Dermis blood vessel endothelial cell (primary cell): ENCODE measurements at places on chromosomes 7 and 10. TPM values are rescaled to one million over a fixed set of nuclear protein-coding genes. Genes with fewer than 3 reads are reported as not detected.

The ARHGAP22 gene
- 8.3 and 19.0 TPM in 2 replicates for total RNA-seq

The VAX1 gene
- not detected in 2 replicates for total RNA-seq

- no peak for DNase-seq
Measured at GRCh38 chr10:1633783-1634182, 103.5 kb downstream of the ADARB2 start.

DNA sequence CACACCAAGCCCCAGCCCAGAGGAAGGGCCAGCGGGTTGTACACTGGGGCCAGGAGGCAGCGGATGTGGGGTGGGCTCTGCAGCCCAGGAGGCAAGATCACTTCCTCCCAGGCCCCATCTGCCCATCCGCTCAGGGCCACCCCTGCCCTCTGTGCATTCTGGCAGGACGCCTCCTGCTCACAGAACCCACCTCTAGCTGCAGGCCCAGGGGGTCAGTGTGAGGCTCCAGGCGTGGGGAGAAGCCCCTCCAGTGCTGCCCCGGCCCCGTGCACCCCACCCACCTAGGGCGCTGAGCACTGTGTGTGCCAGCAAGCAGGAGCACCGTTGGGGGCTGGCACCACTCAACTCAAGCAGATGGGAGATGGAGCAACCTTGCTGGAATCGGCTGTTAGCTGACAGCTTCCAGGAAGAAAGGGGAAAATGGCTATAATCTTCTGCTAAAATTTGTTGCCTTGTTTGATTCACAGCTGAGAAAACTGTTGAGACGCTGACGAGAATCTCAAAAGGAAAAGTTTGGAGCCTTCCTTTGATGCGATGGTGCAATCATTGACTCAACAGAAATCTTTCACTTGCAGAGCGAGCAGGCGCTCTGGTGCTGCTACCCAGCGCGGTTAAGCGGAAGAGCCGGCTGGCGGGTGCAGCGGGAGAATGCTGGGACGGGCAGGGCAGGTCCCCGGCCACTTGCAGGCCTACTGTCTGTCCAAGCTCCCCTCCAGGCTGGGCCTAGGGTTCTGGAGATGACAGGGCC lies 276.1 kb downstream of the ELFN1 start:
- DNase-seq = no peak

The PRKAG2 gene
- total RNA-seq = 16.8 and 21.4 TPM in 2 replicates

The SEMA4G gene
- 1.9 and 2.6 TPM in 2 replicates for total RNA-seq

GRCh38 chr10:113179265-113179664 lies 229.2 kb downstream of the TCF7L2 start:
- DNase-seq = no peak

- no peak for DNase-seq
Measured at GRCh38 chr10:69425511-69426298, 9.0 kb upstream of the TACR2 start.

DNA sequence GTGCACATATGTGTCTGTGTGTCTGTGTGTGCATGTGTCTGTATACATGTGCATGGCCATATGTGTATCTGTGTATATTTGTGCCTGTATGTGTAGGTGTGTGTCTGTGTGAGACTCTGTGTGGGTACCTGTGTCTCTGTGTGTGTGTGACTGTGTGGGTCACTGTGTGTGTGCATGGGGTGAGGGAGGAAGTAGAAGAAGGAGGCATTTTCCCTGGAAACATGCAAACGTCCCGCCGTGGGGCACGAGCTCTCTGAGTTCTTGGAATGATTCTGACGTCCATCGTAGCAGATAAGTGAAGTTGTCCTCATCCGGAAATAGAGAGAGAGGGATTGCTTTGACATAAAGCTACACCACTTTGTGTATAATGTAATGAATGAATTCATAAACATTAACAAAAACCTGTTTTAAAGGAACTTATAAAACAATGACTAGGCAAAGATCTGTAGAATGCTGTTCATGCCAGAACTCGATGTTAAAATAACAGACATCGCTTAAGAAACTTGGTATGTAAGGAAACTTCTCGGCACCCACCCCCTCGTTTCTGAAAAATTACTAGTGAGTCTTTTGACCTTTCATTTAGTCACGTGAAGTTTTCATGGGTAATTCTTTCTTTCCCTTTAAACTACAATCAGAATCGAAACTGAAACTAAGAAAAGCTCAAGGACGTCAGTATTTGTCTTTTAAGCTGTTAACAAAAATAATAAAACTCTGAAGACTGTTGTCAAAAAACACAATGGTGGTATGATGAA lies 43.6 kb upstream of the KLF6 start:
- DNase-seq = peak; percentile 72

- no peak for DNase-seq
Measured at GRCh38 chr7:51817694-51818225, 501.2 kb upstream of the COBL start.

The AZGP1 gene
- total RNA-seq = not detected in 2 replicates

The JAKMIP3 gene
- 0.05 TPM in 1 of 2 replicates, not detected in the other for total RNA-seq

The UBTD1 gene
- 63.4 and 78.1 TPM in 2 replicates for total RNA-seq

The CH25H gene
- total RNA-seq = 3.1 and 3.8 TPM in 2 replicates

- DNase-seq = no peak
Measured at GRCh38 chr7:42248579-42248978, 11.6 kb upstream of the GLI3 start.

- DNase-seq = no peak
Measured at GRCh38 chr10:87846023-87846422, 17.3 kb downstream of the KLLN start.

DNA sequence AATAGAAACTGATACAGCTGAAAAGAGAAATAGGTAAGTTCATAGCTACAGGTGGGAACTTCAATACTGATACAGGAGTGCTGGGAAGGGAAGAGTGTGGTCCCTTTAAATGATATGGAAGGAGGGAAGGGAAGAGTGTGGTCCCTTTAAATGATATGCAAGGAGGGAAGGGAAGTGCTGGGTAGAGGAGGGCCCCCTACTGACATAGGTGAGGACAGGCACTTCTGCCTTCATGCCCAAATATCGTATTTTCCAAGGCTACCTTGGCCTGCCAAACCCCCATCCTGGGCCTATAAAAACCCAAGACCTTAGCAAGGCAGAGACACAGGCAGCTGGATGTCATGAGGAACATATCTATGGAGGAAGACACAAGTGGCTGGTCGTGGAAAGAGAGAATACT lies 92.3 kb downstream of the MAGI2 start:
- no peak for DNase-seq

DNA sequence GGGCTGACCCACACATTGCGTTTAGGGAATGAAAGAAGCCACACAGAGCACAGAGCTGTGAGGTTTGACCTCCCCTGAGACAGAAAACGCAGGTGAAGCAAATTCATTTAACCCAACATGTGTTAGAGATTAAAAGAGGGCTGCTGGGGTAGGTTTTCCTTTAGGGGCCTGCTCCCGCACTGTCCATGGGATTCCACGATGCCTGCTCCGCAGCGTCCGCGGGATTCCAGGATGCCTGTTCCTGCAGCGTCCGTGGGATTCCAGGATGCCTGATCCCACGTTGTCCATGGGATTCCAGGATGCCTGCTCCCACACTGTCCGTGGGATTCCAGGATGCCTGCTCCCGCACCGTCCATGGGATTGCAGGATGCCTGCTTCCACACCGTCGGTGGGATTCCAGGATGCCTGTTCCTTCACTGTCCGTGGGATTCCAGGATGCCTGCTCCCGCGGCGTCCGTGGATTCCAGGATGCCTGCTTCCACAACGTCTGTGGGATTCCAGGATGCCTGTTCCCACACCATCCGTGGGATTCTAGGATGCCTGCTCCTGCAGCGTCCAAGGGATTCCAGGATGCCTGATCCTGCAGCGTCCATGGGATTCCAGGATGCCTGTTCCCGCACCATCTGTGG lies 78.7 kb downstream of the VIPR2 start:
- no peak for DNase-seq

The JCAD gene
- total RNA-seq = 74.7 and 96.4 TPM in 2 replicates

The C10orf62 gene
- 0.09 and 0.34 TPM in 2 replicates for total RNA-seq

The PRKAR2B gene
- total RNA-seq = 38.5 and 57.2 TPM in 2 replicates

DNA sequence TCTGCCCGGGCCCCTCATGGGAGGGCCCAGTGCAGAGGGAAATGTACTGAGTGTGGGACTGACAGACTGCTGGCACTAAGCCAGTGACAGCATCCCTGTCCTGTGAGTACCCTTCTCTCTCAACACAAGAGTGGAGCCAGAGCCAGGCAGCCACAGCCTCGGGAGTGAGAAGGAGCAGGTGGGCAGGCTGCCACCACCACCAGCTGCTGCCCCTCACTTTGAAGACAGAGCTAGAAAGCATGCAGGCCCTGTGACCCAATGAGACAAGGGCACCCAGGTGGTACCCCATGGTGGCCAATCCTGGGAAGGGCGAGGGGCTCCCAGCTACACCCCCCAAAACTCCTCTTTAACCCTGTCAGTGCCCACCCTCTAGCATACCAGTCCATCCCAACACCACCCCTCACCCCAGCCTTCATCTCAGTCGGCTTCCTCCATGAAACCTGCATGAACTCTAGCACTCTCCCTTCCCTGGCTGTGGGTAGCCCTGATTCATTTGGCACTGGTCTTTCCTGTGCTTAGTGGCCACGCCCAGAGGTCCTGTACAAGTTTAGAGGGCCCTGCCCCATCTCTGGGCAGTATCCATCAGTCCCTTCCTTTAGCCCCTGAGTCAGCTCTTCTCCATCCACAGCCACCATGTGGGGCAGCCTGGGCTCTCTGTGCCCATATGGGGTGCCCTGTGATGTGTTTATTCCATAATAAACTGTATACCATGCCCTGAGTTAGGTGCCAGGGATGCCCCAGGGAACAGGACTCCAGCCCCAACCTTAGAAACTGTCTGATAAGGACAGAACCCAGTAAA lies 207.0 kb upstream of the ZMIZ1 start:
- no peak for DNase-seq

DNA sequence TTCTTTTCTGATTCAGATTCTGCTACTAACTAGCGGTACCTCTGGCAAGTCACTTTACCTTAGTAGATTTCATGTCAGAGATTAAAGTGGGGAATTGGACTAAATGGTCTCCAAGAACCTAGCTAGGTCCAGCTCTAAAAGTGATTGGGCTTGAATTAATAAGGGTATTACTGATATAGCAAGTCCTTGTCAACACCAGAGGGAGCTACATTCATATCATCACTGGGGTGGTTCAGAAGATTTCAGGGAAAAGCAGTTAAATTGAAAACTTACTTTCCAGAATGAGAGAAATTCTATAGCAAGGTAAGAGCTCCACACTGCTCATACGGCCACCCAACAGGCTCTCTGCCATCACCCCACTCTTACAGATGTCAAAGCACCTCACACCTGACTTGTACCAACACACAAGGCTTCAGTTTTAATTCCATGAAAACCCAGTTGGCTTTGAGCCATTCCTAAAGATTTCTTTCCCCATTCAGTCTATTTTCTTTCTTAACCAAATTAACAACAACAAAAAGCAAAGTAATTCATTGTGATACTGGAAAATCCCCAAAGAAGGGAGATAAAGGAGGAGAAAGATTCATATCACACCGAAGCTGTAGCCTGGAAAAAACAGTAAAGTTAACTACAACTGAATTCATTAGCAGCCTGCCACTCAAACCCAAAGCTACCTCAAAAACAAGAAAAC lies 38.0 kb upstream of the SPOCK2 start:
- peak; percentile 82 for DNase-seq

DNA sequence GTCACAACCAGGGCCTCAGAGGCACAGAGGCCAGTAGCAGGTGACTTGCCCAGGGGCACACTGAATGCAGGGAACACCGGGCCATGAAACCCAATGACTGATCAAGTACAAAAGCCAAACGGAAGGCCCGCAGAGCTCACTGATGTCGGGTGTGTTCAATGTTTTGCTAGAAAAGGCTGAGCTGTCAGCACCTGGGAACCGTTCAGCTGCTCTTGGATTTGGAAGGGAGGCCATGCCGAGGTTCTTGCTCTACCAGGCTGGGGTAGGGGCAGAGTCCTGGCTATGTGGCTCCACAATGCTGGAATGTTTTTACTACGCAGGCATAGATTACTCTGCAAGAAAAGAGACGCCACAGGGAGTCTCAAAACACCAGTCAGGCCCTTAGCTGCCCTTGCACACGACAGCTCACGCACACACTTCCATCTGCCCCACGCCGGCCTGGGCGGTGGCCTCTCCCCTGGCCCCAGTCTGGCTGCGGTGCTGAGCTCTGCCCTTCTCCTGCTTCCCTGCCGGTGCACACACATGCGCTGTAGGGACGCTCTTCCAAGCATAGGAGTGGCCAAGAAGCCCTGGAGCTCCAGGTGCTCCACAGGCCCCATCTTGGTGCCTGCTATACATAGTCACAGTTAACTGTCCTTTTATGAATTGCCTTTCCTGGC lies 79.9 kb downstream of the ZRANB1 start:
- no peak for DNase-seq

The CYP2C19 gene
- total RNA-seq = not detected in 2 replicates

The GJD4 gene
- total RNA-seq = not detected in 2 replicates

GRCh38 chr7:69246758-69247157 lies 351.5 kb upstream of the AUTS2 start:
- DNase-seq = no peak

The TMEM106B gene
- total RNA-seq = 38.6 and 40.3 TPM in 2 replicates

- no peak for DNase-seq
Measured at GRCh38 chr10:7161484-7162250, 249.2 kb downstream of the SFMBT2 start.

The ASCC1 gene
- total RNA-seq = 33.5 and 38.3 TPM in 2 replicates

The MMS19 gene
- 95.5 and 102 TPM in 2 replicates for total RNA-seq

- no peak for DNase-seq
Measured at GRCh38 chr7:142463401-142463850, 205.6 kb upstream of the PRSS58 start.

- no peak for DNase-seq
Measured at GRCh38 chr10:62812672-62813439, 3.3 kb downstream of the EGR2 start.

The PNLIPRP1 gene
- total RNA-seq = not detected in 2 replicates

GRCh38 chr7:70037171-70037933 lies 439.1 kb downstream of the AUTS2 start:
- no peak for DNase-seq

The PDE6C gene
- not detected in 2 replicates for total RNA-seq

GRCh38 chr10:124739986-124740368 lies 4.2 kb downstream of the FAM53B start:
- no peak for DNase-seq

- DNase-seq = no peak
Measured at GRCh38 chr10:21490711-21491105, 34.8 kb downstream of the SKIDA1 start.

The RSPH10B2 gene
- total RNA-seq = 0.19 and 0.34 TPM in 2 replicates

GRCh38 chr10:132094581-132095234 lies 29.0 kb downstream of the JAKMIP3 start:
- no peak for DNase-seq

DNA sequence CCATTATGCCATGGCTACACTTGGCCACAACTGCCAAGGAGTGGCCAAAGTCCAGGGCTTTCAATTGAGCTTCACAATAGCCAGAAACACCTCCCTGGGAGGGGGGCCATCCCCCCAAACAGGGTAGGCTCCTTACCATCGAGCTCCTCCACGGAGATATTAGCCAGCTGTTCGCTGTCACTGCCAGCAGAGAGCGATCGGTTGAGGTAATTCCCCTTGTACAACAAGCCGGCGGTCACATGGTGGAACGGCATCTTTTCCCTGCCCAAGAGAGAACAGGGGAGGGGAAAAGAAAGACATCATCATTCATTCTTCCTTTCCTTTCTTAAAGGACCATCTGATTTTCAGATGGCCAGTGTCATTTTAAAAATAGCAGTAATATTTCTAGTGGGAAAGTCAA lies 133.6 kb downstream of the CALN1 start:
- DNase-seq = no peak

The GARIN1A gene
- 0.14 and 0.17 TPM in 2 replicates for total RNA-seq

- no peak for DNase-seq
Measured at GRCh38 chr7:36400606-36401005, 10.9 kb downstream of the ANLN start.
